DND-41 (cell line): ENCODE measurements at places on chromosomes 13 and 19.

- H3K4me1 ChIP-seq = no peaks in the 10 kb centered on the region
- no peaks in the 10 kb centered on the region for H3K27me3 ChIP-seq
- peak; percentile 30 for DNase-seq
- H3K27ac ChIP-seq = no peak overlapping the region
- no peaks in the 10 kb centered on the region for H3K36me3 ChIP-seq
- H3K4me3 ChIP-seq = no peak overlapping the region
Measured at GRCh38 chr19:49746206-49746958, 16.7 kb downstream of the TSKS start.

GRCh38 chr13:44013758-44014291 is 134.1 kb downstream of the LACC1 start:
- DNase-seq = no peak
- H3K36me3 ChIP-seq = no peaks in the 10 kb centered on the region
- H3K27me3 ChIP-seq = no peaks in the 10 kb centered on the region
- H3K4me1 ChIP-seq = no peaks in the 10 kb centered on the region

DNA sequence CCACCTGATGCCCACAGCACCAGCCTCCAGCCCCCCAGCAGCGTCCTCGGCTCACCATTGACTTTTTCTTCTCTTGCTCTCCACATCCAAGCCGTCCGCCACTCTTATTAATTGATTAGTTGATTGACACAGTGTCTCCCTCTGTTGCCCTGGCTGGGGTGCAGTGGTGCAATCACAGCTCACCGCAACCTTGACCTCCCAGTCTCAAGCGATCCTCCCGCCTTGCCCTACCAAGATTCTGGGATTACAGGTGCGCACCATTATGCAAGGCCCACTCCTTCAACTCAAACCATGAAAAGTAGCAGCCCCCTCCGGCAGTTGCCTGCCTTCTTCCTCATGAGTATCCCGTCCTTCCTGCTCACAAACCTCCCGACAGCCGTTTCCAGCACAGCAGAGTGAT is 921 bp upstream of the TEX29 start:
- no peak overlapping the region for H3K4me3 ChIP-seq
- H3K36me3 ChIP-seq = peaks cover 16% of the 10 kb centered on the region
- DNase-seq = no peak
- no peaks in the 10 kb centered on the region for H3K27me3 ChIP-seq
- peaks cover 23% of the 10 kb centered on the region for H3K4me1 ChIP-seq

DNA sequence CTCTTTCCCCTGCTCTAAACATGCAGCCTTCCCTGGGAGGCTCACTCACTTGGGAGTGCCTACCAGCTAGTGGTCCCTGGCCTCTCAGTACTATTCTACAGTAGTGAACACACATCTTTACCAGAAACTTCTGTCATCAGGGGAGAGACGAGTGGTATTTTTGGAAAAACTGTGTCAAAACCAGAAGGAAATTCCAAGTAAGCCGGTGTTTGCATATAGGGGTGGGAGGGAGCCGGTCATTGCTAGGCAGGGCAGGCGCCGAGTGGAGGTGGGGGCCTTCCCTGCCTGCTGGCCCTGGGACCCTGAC is 7.0 kb downstream of the RPS9 start:
- no peak for DNase-seq
- no peak overlapping the region for H3K4me3 ChIP-seq
- no peak overlapping the region for H3K27ac ChIP-seq

DNA sequence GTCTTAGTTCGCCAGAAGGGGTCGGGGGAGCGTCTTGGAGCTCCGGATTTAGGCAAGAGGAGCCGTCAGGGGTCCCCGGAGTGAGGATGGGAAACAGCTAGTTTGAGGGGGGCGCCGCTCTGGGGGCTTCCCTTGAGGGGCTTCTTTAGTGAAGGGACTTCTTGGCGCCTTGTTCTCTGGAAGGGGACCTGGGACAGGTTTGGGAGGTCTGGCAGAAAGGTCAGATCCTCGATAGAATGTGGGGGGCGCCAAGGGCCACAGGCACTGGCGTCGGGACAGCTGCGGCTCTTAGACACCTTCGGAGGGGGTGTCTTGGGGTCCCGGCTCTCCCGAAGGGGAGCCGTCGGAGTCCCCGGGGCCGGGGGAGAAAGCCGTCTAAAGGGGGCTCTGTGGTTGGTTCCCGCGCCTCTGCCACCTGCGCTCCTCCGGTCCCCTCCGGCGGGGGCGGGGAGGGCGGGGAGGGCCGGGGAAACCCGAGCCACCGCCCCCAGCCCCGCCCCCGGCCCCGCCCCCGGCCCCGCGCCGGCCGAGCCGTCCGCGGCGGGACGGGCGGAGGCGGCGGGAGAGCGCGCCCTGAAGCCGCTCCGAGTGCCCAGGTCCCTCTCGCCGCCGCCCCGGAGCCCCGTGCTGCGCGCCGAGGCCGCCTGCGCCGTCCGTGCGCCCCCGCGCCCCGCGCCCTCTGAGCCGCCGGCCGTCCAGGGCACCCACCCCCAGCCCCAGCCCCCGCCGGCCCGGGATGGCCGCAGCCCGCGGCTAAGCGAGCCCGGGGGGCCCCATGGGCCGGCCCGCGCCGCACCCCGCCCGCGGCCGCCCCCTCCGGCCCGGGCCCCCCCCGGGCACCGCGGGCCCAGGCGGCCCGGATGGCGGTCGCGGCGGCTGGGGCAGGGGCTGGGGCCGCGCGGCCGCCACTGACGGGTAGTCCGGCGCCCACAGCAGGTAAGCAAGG is at the start of gene NRTN:
Gene NRTN (plus strand): TSS at position 552 of the 946 bp plus-strand sequence. CDS start 19,099 bp downstream, outside the sequence.
- DNase-seq = peak; percentile 56
- no peak within 1 kb of the TSS for H3K27ac ChIP-seq
- no peak within 1 kb of the TSS for H3K4me3 ChIP-seq
- H3K36me3 ChIP-seq = no peaks in the 10 kb centered on the region
- peaks cover 5% of the 10 kb centered on the region for H3K27me3 ChIP-seq

DNA sequence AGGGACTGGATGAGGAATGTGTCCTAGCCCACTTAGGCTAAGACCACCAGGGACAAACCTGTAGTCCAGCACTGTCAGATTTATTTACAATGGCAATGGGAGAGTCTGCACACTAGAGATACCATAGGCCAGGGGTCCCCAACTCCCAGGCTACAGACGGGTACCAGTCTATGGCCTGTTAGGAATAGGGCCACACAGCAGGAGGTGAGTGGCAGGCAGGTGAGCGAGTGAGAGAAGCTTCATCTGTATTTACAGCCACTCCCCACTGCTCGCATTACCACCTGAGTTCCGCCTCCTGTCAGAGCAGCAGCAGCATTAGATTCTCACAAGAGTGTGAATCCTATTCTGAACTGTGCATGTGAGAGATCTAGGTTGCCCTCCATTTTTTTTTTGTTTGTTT is 2.4 kb downstream of the THAP8 start:
- DNase-seq = no peak
- H3K27me3 ChIP-seq = no peaks in the 10 kb centered on the region
- peaks cover 26% of the 10 kb centered on the region for H3K4me1 ChIP-seq
- H3K4me3 ChIP-seq = no peak overlapping the region
- H3K27ac ChIP-seq = no peak overlapping the region
- H3K36me3 ChIP-seq = peaks cover 6% of the 10 kb centered on the region

GRCh38 chr19:1248139-1248785 is at the start of gene MIDN:
Gene MIDN, plus strand, starts transcription at chr19:1248583. Its CDS starts 1,714 bp downstream, at chr19:1250297.
- peaks cover 23% of the 10 kb centered on the region; the same call in 1 of the 2 replicates for H3K36me3 ChIP-seq
- H3K27ac ChIP-seq = peak within 1 kb of the TSS; percentile 78
- peaks cover 46% of the 10 kb centered on the region for H3K4me1 ChIP-seq

- peaks cover 29% of the 10 kb centered on the region for H3K4me1 ChIP-seq
- no peak overlapping the region; the same call in 1 of the 2 replicates for H3K4me3 ChIP-seq
- DNase-seq = no peak
- H3K27ac ChIP-seq = no peak overlapping the region; the same call in 1 of the 2 replicates
Measured at GRCh38 chr19:1566392-1567115, 1.6 kb downstream of the MEX3D start.

- no peaks in the 10 kb centered on the region for H3K27me3 ChIP-seq
- H3K27ac ChIP-seq = no peak overlapping the region
- H3K36me3 ChIP-seq = peaks cover 72% of the 10 kb centered on the region
- no peaks in the 10 kb centered on the region for H3K4me1 ChIP-seq
- no peak overlapping the region for H3K4me3 ChIP-seq
Measured at GRCh38 chr19:313988-314815, 23.0 kb upstream of the PLPP2 start.

DNA sequence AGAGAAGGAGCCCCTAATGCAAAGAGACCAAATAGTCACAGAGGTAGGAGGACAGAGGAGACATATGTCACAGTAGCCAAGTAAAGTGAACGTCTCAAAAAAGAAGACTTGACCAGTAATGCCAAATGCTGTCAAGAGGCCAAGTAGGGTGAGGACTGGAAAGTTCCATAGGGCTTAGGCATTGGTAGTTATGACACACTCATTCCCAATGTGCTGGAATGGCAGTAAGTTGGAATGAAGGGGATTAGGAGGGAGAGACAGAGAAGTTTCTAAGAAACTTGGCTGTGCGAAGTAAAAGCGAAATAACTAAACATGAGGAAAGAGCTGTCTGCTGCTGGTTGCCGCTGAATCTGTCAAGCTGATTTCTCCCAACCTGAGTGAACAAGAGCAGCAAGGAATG is 14.9 kb upstream of the FRY start:
- H3K27me3 ChIP-seq = peaks cover 4% of the 10 kb centered on the region
- H3K4me3 ChIP-seq = no peak overlapping the region
- H3K36me3 ChIP-seq = no peaks in the 10 kb centered on the region
- H3K4me1 ChIP-seq = no peaks in the 10 kb centered on the region
- no peak for DNase-seq
- H3K27ac ChIP-seq = no peak overlapping the region

DNA sequence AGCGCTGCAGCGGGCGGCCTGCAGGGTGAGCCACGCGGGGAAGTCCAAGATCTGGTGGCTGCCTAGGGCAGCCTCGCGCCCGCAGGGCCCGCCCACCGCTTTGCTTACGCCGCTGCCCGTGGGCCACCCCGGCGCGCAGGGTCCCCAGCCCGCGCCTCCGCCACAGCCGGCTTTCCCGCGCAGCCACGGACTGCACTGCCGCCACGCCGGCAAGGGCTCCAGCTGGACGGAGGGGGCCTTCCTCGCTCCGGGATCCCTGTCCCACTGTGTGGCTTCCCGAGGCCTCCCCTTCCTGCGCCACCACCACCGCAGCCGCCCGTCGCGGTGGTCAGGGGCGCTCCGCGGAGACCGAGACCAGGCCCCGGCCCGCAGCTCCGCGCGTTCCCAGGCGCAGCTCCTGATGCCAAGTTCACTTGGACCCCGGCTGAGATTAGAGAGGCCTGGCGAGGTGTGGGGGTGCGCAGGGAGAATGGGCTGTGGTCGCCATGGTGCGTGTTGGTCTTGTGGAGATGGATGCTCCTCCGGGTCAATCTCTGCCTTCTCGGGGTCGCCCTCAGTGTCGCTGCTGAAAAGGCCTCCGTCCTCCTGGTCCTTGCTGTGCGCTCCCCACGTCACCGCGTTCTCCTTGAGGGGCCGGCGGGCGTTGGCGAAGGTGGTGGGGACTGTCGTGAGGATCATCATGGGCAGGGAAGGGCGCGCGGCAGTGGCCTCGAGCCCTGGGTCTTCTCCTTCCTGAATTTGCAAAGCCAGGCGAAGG is 17.9 kb upstream of the RNF17 start:
- no peak overlapping the region for H3K4me3 ChIP-seq
- no peaks in the 10 kb centered on the region for H3K36me3 ChIP-seq
- H3K27me3 ChIP-seq = no peaks in the 10 kb centered on the region
- no peak overlapping the region for H3K27ac ChIP-seq
- no peak for DNase-seq

DNA sequence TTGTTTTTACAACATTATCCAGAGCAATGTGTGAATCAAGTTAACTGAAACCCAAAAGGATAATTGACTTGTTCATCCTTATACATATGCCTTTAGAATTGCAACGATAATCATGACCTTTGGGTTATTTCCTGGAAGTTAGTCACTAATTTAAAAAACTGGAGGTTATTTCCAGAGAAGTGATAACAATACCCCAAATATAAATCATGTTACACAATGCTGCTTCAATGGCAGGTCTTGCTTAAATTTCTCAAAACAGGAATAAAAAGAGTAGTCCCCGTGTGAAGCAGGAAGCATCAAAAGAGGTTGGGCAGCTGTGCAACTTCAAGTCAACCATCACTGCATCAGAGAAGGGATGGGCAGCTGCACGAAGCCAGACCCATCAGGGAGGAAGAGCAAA is 134.4 kb downstream of the EFNB2 start:
- no peaks in the 10 kb centered on the region for H3K4me1 ChIP-seq
- H3K36me3 ChIP-seq = no peaks in the 10 kb centered on the region
- H3K4me3 ChIP-seq = no peak overlapping the region
- no peak overlapping the region for H3K27ac ChIP-seq
- peak; percentile 14 for DNase-seq
- H3K27me3 ChIP-seq = no peaks in the 10 kb centered on the region

DNA sequence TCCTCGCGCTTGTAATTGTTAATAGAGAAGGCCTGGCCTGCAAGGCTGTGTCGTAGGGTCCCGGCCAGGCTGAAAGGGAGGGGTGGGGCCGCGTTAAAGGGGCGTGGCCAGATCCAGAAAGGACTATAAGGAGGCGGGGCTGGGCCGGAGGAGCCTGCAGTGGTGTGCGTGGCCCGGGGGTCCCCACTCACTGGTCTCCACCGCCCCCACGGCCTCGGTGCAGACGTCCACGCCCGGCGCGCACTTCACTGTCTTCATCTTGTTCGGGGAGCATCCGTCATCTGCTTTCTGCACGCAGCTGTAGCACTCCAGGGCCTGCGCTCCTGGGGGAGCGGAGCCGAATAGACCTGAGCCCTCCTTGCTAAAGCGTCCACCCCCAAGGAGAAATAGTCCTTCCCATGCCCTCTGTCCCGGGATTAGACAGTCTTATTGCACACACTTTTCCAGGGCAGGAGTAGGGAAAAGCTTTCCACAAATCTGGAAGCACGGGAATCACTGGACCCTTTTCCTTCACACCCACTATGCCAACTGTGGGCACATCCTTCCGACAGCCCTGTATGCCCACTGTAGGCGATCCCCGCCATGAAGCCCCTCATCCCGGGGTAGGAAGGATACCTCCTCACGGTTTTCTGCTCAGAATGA is 1.2 kb downstream of the LYPD3 start:
- H3K27ac ChIP-seq = 0 out of 2 replicates have a peak overlapping the region, but pooled peaks have one; percentile 9
- H3K4me3 ChIP-seq = peak overlapping the region; percentile 56
- no peaks in the 10 kb centered on the region for H3K27me3 ChIP-seq
- H3K36me3 ChIP-seq = no peaks in the 10 kb centered on the region
- peaks cover 25% of the 10 kb centered on the region for H3K4me1 ChIP-seq

DNA sequence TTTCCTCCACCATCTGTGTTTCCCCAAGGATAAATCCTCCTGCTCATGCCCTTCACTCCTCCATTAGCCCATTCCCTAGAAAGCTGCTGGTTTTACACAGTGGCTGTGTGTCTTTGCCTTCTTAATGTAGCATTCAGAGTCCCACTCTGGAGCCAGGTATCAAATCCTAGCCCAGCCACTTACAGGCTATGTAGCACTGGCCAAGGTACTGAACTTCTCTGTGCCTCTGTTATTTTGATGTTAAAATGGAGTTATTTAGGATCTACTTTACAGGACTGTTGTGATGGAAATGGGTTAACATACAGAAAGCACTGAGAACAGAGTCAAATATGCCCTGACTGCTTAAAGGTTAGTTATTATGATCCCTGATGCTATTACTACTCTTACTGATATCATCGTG is 1.5 kb upstream of the ZSCAN4 start:
- no peaks in the 10 kb centered on the region for H3K27me3 ChIP-seq
- H3K4me1 ChIP-seq = no peaks in the 10 kb centered on the region
- DNase-seq = no peak
- no peak overlapping the region for H3K27ac ChIP-seq
- no peaks in the 10 kb centered on the region for H3K36me3 ChIP-seq

- DNase-seq = no peak
- H3K36me3 ChIP-seq = no peaks in the 10 kb centered on the region
- H3K27ac ChIP-seq = no peak overlapping the region
- H3K27me3 ChIP-seq = peaks cover 4% of the 10 kb centered on the region
- H3K4me3 ChIP-seq = no peak overlapping the region
Measured at GRCh38 chr19:29292153-29292552, 79.2 kb upstream of the UQCRFS1 start.
